Fibroblast of the aortic adventitia (primary cell): ENCODE measurements at places on chromosomes 11 and 22. TPM values are rescaled to one million over a fixed set of nuclear protein-coding genes. Genes with fewer than 3 reads are reported as not detected.

LYVE1 gene
- total RNA-seq, result not detected in 2 replicates

JHY gene
- total RNA-seq, result 5.2 and 9.3 TPM in 2 replicates

LRRC75B gene
- 4.0 and 6.0 TPM in 2 replicates for total RNA-seq

TIMP3 gene
- 153 and 329 TPM in 2 replicates for total RNA-seq

NDUFA6 gene
- 51.2 and 66.8 TPM in 2 replicates for total RNA-seq

DERL3 gene
- 0.36 TPM in 1 of 2 replicates, not detected in the other for total RNA-seq

NF2 gene
- total RNA-seq, result 59.8 and 65.9 TPM in 2 replicates

VWCE gene
- 7.4 and 13.9 TPM in 2 replicates for total RNA-seq

C11orf42 gene
- not detected in 2 replicates for total RNA-seq

TRIM51 gene
- total RNA-seq, result not detected in 2 replicates

RFPL1 gene
- not detected in 2 replicates for total RNA-seq

CABP4 gene
- total RNA-seq, result not detected in 2 replicates

NTM gene
- total RNA-seq, result 3.4 and 52.2 TPM in 2 replicates
